ENCODE measurements at places on chromosomes 12 and 14. TPM values are rescaled to one million over a fixed set of nuclear protein-coding genes. Genes with fewer than 3 reads are reported as not detected.

The SELPLG gene
- 0.31 TPM for total RNA-seq

The NELL2 gene
- total RNA-seq, result 10.4 TPM

The CD27 gene
- not detected for total RNA-seq

The IRAK3 gene
- total RNA-seq, result 0.21 TPM

The ZC2HC1C gene
- total RNA-seq, result 4.7 TPM

The ABCD2 gene
- 0.12 TPM for total RNA-seq

The TRAF3 gene
- 24.0 TPM for total RNA-seq

GRCh38 chr12:9163392-9163791, 44.8 kb downstream of the PZP start:
- H3K36me3 ChIP-seq, result no peaks in the 10 kb centered on the region
- H3K4me3 ChIP-seq, result no peak overlapping the region
- peaks cover 15% of the 10 kb centered on the region for H3K27me3 ChIP-seq
- DNase-seq, result no peak
- H3K4me1 ChIP-seq, result no peaks in the 10 kb centered on the region

- H3K36me3 ChIP-seq, result peaks cover 26% of the 10 kb centered on the region
- no peaks in the 10 kb centered on the region for H3K4me1 ChIP-seq
- no peak overlapping the region for H3K27ac ChIP-seq
- DNase-seq, result no peak
Measured at GRCh38 chr12:26528943-26529342, 304.1 kb downstream of the ITPR2 start.

DNA sequence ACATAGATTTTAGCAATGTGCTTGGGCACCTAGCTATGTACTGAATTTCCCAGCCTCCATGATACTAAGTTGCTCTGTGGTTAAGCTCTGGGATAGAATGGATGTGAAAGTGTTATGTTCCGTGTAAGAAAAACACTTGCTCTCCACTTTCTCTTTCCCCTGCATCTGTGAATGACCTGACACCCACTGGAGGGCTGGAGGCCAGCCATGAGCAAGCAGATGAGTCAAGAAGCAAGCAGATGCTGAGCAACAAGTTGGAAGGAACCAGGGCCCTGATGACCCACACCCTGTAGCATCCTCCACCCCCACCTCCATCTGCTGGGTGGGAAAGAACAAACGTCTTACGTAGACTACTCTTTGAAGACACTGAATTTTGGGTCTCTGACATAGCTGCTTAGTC, 56.6 kb downstream of the EID3 start:
- DNase-seq, result no peak
- no peaks in the 10 kb centered on the region for H3K36me3 ChIP-seq
- no peak overlapping the region for H3K27ac ChIP-seq
- H3K27me3 ChIP-seq, result no peaks in the 10 kb centered on the region

DNA sequence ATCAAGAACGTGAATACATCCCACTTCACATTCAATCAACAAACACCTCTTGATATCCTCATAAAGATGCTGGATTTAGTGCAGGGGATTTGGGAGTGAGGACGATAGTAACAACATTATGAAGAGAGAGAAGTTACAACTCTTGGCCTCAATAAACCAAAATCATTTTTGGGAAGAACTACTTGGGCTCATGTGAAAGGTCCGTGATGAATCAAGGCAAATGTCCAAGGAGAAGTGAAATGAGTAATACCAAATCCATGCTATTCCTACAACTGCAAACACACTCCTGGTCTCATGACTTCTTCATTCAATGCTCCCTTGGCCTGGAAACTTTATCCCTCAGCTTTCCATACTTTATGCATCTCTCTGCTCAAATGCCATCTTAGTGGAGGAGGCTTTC, 162.0 kb upstream of the LMNTD1 start:
- H3K27ac ChIP-seq, result no peak overlapping the region
- H3K36me3 ChIP-seq, result peaks cover 14% of the 10 kb centered on the region
- H3K4me1 ChIP-seq, result no peaks in the 10 kb centered on the region

GRCh38 chr12:64669270-64669842, 59.1 kb downstream of the RASSF3 start:
- H3K4me1 ChIP-seq, result peaks cover 64% of the 10 kb centered on the region
- H3K27ac ChIP-seq, result peak overlapping the region; percentile 70
- H3K4me3 ChIP-seq, result peak overlapping the region; percentile 48
- no peak for DNase-seq
- H3K36me3 ChIP-seq, result no peaks in the 10 kb centered on the region
- no peaks in the 10 kb centered on the region for H3K27me3 ChIP-seq

GRCh38 chr12:11158885-11159444, 12.0 kb upstream of the SMIM10L1 start:
- peaks cover 3% of the 10 kb centered on the region for H3K4me1 ChIP-seq
- DNase-seq, result no peak
- peak overlapping the region; percentile 37 for H3K27ac ChIP-seq
- H3K36me3 ChIP-seq, result peaks cover 55% of the 10 kb centered on the region
- no peaks in the 10 kb centered on the region for H3K27me3 ChIP-seq
- H3K4me3 ChIP-seq, result no peak overlapping the region

DNA sequence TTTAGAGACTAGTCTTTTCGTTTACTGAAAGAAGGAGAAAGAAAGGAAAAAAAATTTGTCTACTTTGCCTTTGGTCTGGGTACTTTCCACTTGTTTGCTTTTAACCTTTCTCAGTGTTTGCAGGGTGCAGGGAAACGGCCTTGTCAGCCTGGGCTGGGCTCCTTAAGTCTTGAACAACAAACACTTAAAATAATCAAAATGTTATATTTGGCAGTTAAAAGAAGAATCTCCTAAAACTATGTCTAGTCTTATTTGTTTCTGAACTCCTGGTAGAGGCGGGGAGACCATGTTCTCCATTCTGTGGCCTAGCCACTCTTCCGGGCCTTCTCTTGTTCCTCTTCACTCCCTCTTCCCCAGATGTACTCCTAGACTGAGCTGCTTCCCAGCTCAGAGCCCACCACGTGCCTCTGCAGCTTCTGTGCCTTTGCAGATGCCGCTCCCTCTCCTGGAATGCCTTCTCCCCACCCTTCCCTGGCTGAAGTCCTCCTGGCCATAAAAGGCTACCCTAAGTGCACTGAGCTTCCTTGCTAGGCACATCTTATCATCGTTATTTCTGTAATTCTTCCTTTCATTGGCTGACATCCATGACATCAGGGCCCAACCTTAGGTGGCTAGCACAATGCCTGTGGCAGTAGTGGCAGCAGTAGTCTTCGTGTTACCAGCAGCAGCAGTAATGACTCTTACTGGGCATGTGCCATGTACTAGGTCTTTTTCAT, 432.9 kb downstream of the ZFP36L1 start:
- no peaks in the 10 kb centered on the region for H3K27me3 ChIP-seq
- H3K36me3 ChIP-seq, result peaks cover 24% of the 10 kb centered on the region
- H3K4me1 ChIP-seq, result peaks cover 48% of the 10 kb centered on the region

- H3K27me3 ChIP-seq, result no peaks in the 10 kb centered on the region
- peak overlapping the region; percentile 68 for H3K4me3 ChIP-seq
- H3K36me3 ChIP-seq, result no peaks in the 10 kb centered on the region
- peaks cover 9% of the 10 kb centered on the region for H3K4me1 ChIP-seq
Measured at GRCh38 chr12:90234472-90234871, 525.8 kb upstream of the ATP2B1 start.

- H3K27me3 ChIP-seq, result no peaks in the 10 kb centered on the region
- H3K4me1 ChIP-seq, result peaks cover 39% of the 10 kb centered on the region
- peak; percentile 88 for DNase-seq
Measured at GRCh38 chr12:45268672-45269411, 52.9 kb downstream of the ANO6 start.

DNA sequence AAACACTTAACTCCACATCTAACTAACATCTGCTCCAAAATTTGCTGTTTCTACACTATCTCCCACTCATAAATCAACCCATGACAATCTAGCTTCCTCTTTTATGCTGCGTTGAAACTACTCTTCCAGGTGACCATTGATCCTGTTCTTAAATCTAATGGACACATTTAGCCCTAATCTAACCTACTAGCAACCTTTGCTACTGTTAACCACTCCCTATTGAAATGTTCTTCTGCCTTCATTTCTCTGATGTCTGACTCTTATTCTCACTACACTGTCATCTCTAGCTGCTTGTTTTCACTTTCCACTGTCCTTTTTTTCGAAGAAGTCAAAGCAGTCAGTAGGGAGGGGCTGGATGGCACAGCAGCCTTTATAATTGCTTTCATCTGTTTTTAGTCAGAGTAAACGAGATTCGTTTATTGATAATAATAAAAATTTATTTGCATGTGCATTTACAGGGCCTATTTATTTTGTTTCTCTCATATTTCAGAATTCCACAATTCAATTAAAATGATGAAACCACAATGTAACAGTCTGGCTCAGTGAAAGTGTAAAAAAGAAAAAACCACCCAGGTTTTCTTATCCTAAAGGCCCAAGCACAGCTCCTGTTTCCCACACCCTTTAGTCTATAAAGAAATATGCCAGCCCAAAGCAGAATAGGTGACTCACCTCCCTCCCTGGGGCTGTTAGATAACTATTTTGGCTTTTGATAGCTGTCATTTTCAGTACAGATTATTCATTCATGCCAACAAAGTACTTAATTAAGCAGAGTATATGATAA, 44.9 kb downstream of the ATP2B1 start:
- H3K36me3 ChIP-seq, result peaks cover 19% of the 10 kb centered on the region
- H3K4me1 ChIP-seq, result peaks cover 24% of the 10 kb centered on the region
- H3K27me3 ChIP-seq, result no peaks in the 10 kb centered on the region
- no peak for DNase-seq
- no peak overlapping the region for H3K27ac ChIP-seq
- no peak overlapping the region for H3K4me3 ChIP-seq

GRCh38 chr14:93331728-93332396, 974 bp downstream of the BTBD7 start:
- no peak for DNase-seq
- H3K4me3 ChIP-seq, result peak overlapping the region; percentile 97
- H3K27ac ChIP-seq, result peak overlapping the region; percentile 97
- H3K36me3 ChIP-seq, result no peaks in the 10 kb centered on the region
- peaks cover 35% of the 10 kb centered on the region for H3K4me1 ChIP-seq
- no peaks in the 10 kb centered on the region for H3K27me3 ChIP-seq

DNA sequence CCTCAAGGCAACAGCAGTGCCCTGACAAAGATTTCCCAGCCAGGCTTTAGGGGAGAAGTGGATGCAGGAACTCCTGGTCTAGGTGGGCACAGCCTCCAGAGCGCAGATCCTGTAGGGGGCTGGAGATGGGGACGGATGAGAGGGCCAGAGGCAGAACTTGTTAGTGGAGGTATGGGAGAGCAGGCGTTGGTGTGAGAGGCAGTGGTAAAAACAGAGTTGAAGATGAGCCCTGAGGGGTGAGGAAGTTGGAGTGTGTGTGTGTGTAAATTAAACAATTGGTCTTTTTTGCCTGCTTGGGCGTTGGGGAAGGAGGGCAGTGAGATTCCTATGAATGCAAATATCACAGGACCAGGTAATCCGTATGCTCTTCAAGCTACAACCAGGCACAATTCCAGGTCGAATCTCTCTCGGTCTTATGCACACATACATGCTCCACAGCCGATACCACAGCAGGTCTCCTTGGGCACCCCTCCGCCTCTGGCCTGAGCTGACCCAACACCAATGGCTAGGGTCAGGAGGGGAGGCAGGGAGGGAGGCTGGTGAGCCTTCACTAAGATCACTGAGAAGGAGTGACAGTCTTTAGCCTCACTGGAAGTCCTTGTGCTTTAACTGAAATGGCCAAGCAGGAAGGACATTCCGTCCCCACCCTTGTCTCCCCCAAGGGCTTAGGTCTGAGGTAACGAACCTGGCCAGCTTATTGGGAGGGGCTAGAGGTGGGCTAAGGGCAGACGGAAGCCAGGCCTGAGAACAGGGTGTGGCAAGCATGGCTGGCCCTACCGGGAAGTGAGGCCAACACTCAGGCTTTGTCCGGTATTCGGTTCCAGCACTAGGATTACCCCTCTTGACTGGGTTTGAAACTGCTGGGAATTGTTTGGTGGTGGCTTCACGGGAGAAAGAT, 1.5 kb upstream of the KRT7 start:
- H3K27ac ChIP-seq, result peak overlapping the region; percentile 75
- peaks cover 27% of the 10 kb centered on the region for H3K4me1 ChIP-seq
- H3K27me3 ChIP-seq, result peaks cover 54% of the 10 kb centered on the region

- H3K27me3 ChIP-seq, result no peaks in the 10 kb centered on the region
- DNase-seq, result no peak
- no peak overlapping the region for H3K4me3 ChIP-seq
Measured at GRCh38 chr12:39905152-39905551, 200.7 kb downstream of the SLC2A13 start.

DNA sequence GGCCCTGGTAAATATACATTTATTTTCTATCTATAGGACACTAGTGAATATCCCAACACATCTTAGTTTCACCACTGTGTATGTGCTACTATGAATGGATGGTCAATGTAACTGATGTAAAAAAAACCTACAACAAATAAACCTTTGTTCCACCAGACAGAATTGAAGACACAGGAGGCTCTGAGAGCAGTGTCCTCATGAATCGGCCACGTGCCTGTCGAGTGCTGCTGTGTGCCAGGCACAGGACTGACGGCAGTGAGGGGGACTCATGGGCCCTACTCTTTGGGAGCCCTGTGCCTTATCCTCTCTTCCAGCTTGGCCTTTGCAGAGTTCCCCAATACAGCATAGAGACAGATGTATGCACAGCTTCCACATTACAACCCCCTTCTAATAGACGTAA, 18.2 kb downstream of the CINP start:
- no peak overlapping the region for H3K27ac ChIP-seq
- DNase-seq, result no peak
- peaks cover 14% of the 10 kb centered on the region for H3K36me3 ChIP-seq

DNA sequence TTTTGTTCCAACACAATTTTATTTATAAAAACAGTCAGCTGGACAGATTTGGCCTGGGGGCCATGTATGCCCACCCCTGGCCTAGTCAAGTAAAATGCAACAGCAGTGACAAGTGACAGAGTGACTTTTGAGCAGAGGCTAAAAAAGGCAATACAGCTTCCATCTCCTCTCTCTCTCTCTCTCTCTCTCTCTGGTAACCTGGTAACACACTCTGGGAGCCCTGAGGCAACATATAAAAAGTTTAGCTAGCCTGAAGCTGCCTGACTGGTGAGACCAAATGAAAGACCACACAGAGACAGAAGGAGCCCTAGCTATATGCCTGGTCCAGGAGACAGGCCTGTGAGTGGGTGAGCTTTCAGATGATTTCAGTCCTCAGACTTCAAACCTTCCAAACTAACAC, 105.4 kb downstream of the DENND5B start:
- no peak overlapping the region for H3K27ac ChIP-seq
- H3K4me3 ChIP-seq, result no peak overlapping the region
- H3K4me1 ChIP-seq, result no peaks in the 10 kb centered on the region
- peaks cover 6% of the 10 kb centered on the region for H3K27me3 ChIP-seq

- no peak overlapping the region for H3K27ac ChIP-seq
- no peak overlapping the region for H3K4me3 ChIP-seq
- H3K4me1 ChIP-seq, result peaks cover 9% of the 10 kb centered on the region
- DNase-seq, result no peak
- H3K27me3 ChIP-seq, result no peaks in the 10 kb centered on the region
Measured at GRCh38 chr12:6863586-6864321, 3.6 kb upstream of the TPI1 start.

GRCh38 chr12:127803545-127803944, 463.4 kb upstream of the TMEM132C start:
- DNase-seq, result no peak
- H3K27ac ChIP-seq, result no peak overlapping the region
- H3K4me3 ChIP-seq, result no peak overlapping the region

Data from type B pancreatic cell (in vitro differentiated cells).